Ovary (tissue), 10 donors: ENCODE measurements at places on chromosomes 11 and 22. TPM values are rescaled to one million over a fixed set of nuclear protein-coding genes. Genes with fewer than 3 reads are reported as not detected.

The ESAM gene
- 7.3 TPM for total RNA-seq

The ANAPC15 gene
- total RNA-seq, result 28.4 TPM

The GP1BB gene
- 9.3 TPM for total RNA-seq

The LARGE2 gene
- 3.2 TPM for total RNA-seq

The CLDN5 gene
- 22.4 TPM for total RNA-seq

The SMTNL1 gene
- total RNA-seq, result not detected

The FAM180B gene
- total RNA-seq, result not detected

The SLC22A25 gene
- total RNA-seq, result not detected

The CD248 gene
- total RNA-seq, result 39.3 TPM

The MUC2 gene
- 0.10 TPM for total RNA-seq

The JRKL gene
- 11.7 TPM for total RNA-seq

The TRMU gene
- total RNA-seq, result 34.8 TPM

The IFITM1 gene
- 685 TPM for total RNA-seq

DNA sequence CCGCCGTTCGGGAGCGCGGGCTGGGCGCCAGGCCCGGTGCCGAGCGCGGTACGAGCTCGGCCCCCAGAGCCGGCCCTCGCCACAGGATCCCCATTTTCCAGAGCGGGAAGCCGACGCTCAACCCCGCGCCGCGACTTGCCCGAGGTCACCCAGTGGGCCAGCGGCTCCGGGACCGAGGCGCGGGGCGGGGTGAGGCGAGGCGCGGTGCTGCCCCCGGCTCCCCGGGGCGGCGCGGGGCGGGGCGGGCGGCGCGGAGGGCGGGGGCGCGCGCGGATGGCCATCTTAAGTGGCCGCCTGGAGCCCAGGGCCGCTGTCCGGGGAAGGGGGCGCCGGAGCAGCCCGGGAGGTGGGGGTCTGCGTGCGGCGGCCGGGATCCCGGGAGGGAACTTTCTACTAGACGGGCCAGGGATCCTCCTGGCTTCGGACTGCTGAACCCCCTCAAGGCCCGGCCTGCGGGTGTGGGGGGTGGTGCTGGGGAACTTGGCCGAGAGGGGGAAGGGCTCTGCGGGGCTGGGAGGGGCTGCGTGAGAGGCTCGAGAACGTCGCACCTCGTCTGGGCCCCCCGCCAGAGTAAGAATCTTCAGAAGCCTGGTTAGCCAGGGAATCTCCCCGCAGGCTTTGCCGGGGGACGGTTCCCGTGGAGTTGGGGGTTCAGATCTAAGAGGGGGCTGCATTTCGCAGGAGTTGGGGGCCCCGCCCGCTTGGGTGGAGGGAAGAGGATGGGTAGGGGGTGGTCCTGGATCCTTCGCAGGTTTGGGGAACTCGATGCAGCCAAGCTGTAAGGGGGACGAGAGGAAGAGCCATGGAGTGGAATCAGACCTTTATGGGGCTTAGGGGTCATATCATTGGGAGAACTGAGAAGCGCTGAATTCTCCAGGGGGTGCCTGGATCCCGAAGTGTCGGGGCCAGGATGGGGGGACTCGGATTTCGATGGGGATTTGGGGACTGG lies 678 bp upstream of the INPPL1 start:
- H3K27ac ChIP-seq, result peak overlapping the region; percentile 97
- peak; percentile 88 for DNase-seq
- H3K36me3 ChIP-seq, result no peaks in the 10 kb centered on the region
- no peaks in the 10 kb centered on the region for H3K27me3 ChIP-seq
- peaks cover 10% of the 10 kb centered on the region for H3K4me1 ChIP-seq
- H3K4me3 ChIP-seq, result peak overlapping the region; percentile 52

DNA sequence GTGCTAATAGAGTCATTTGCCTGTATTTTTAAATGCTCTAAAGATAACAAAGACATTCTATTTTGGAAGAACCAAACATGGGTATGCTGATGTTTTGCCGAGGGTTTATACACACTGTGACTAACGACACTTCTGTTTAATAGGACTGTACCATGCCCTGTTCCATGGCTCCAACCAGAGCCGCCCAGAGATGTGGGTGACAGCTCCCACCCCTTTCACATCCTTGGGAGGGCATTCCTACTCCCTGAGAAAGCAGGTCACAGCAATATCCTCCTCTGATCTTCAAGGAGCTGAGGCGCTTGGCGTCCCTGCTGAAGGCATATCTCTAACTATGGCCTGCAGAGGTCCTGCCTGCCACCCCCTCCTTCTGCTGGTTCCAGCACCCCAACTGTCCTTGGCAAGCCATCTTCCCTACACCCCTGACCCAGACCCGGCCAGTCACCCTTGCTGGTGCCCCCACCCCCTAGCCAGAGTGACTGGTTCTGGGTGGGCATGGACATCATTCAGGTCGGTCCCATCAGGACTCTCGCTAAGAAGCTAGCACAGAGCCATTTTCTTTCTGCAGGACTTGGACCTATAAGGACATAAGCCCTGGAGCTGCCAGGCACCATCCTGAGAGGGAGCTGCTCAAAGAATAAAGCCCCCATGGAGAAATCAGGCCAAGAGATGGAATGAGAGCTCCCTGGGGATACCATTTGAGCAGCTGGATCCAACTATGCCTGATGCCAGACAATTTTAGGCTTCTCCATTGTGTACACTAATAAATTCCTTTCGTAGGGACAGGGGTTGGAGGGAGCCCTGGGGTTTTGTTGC lies 381.3 kb downstream of the CTTN start:
- no peaks in the 10 kb centered on the region for H3K27me3 ChIP-seq
- no peak overlapping the region for H3K4me3 ChIP-seq
- H3K27ac ChIP-seq, result no peak overlapping the region
- no peak for DNase-seq

DNA sequence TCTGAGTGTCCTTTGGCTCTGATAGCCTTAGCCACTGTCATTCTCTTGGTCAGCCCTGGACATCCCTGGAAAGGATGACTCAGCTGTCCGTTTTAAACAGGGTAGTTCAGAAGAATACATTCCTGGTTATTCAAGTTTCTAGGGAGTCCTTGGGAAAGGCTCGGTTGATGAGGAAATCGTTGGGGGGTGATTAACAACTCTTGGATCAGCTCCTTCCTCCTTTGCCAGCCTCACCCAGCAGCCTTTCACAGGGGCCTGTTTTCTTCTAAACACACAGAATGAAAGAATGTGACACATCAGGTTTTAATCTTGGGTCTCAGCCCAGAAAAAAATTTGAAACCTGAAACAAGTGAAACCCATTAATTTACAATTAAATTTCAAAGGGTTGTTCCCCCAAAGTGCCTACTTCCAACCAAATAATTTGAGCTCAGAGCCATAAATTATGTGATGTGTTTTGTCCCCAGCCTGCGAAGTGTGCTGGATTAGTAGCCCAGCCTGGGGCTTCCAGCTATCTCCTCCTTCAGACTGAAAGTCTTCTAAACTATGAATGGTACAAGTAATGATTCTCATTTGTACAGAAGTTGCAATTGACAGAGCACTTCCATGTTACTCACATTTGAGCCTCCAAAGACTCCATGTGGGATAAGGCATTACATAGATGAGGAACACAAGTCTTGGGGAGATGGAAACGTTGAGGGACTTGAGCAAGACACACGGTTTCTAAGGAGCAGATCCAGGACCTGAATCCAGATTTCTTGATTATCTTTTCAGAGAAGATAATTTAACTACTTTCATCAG lies 19.3 kb upstream of the MRGPRX2 start:
- no peak overlapping the region for H3K4me3 ChIP-seq
- no peaks in the 10 kb centered on the region for H3K4me1 ChIP-seq
- no peaks in the 10 kb centered on the region for H3K36me3 ChIP-seq
- no peak for DNase-seq
- no peak overlapping the region for H3K27ac ChIP-seq

- H3K36me3 ChIP-seq, result no peaks in the 10 kb centered on the region
- H3K27me3 ChIP-seq, result no peaks in the 10 kb centered on the region
- H3K4me3 ChIP-seq, result no peak overlapping the region
- DNase-seq, result no peak
- H3K27ac ChIP-seq, result no peak overlapping the region
- no peaks in the 10 kb centered on the region for H3K4me1 ChIP-seq
Observed at GRCh38 chr11:83441601-83442000, 155.4 kb upstream of the CCDC90B start.

DNA sequence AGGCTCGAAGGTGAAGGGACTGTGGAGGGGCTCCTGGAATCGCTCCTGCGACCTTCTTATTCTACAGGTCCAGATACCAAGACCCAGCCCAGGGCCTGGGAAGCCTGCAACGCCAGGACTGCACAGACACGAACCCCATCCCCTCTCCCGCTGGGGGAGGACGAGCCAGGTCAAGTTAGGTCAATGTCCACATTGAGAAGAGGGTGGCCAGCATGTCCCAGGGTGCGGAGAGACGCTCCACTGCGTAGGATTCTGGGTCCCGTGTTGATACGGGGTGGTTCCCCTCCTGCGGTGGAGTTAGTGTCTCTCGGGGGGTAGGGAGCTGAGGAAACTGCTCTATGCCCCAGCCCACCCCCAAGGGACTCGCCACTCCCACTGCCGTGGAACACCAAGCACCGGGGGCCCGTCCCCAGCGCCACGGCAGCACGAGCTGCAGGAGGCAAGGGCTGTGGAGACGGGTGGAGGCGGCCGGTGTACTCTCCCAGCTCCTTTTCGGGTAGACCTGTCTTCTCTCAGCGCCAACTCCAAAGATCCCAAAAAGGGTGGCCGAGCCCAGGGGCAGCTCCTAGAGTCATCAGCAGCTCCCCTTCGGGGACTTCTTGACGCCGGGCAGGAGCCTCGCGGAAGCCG lies 1.6 kb downstream of the GSC2 start:
- DNase-seq, result no peak
- H3K36me3 ChIP-seq, result no peaks in the 10 kb centered on the region
- no peak overlapping the region for H3K27ac ChIP-seq
- H3K4me1 ChIP-seq, result peaks cover 2% of the 10 kb centered on the region
- H3K4me3 ChIP-seq, result no peak overlapping the region

DNA sequence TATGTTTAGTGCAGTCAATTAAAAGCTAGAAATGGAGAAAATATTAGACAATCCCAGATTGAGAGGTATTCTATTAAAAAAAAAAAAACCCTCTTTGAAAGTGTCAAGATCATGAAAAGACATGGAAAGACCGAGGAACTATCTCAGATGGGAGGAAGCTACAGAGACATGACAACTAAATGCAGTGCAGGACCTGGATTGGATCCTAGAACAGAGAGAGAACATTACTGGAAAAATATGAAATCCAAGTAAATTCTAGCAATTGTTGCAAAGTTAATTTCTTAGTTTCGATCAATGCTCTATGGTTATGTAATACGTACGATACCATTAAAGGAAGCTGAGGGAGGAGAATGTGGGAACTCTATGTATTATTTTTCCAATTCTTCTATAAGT lies 43.2 kb downstream of the SLC1A2 start:
- no peaks in the 10 kb centered on the region for H3K4me1 ChIP-seq
- H3K36me3 ChIP-seq, result no peaks in the 10 kb centered on the region
- no peak for DNase-seq
- no peak overlapping the region for H3K27ac ChIP-seq
- no peak overlapping the region for H3K4me3 ChIP-seq
- no peaks in the 10 kb centered on the region for H3K27me3 ChIP-seq

GRCh38 chr22:29080106-29080975 lies 7.5 kb downstream of the KREMEN1 start:
- no peaks in the 10 kb centered on the region for H3K36me3 ChIP-seq
- DNase-seq, result no peak
- no peak overlapping the region for H3K27ac ChIP-seq
- peaks cover 31% of the 10 kb centered on the region for H3K4me1 ChIP-seq
- no peak overlapping the region for H3K4me3 ChIP-seq

- H3K27ac ChIP-seq, result no peak overlapping the region
- H3K27me3 ChIP-seq, result peaks cover 9% of the 10 kb centered on the region
- no peak overlapping the region for H3K4me3 ChIP-seq
- H3K36me3 ChIP-seq, result no peaks in the 10 kb centered on the region
Observed at GRCh38 chr11:124839972-124840621, 25.1 kb upstream of the ROBO3 start.

- H3K4me3 ChIP-seq, result no peak overlapping the region
- peak; percentile 68 for DNase-seq
- no peaks in the 10 kb centered on the region for H3K4me1 ChIP-seq
Observed at GRCh38 chr11:47234669-47235100, 13.9 kb downstream of the ACP2 start.

GRCh38 chr11:64318766-64319761 lies 1.1 kb downstream of the PRDX5 start:
- H3K27ac ChIP-seq, result peak overlapping the region; percentile 99
- no peaks in the 10 kb centered on the region for H3K27me3 ChIP-seq
- H3K4me3 ChIP-seq, result peak overlapping the region; percentile 65
- peaks cover 9% of the 10 kb centered on the region for H3K4me1 ChIP-seq
- peak; percentile 63 for DNase-seq
- H3K36me3 ChIP-seq, result no peaks in the 10 kb centered on the region

DNA sequence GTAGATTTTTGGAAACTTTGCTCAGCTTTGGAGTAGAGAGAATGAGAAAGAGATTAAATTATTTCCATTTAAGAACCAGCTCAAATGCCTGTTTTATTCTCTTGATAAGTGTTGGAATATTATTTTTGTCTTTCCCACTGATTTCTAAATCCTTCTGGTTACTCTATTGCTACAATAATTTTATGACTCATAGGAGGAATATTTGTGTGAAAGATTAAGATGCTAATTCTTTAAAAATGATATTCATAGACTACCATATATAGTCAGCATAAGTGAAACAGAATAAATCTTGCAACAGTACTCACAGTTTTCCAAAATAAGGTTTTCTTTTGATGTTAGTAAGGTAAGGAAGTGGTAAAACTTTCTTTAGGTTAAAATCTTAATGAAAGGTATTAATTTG lies 60.9 kb downstream of the YAP1 start:
- H3K4me3 ChIP-seq, result no peak overlapping the region
- peak overlapping the region; percentile 36 for H3K27ac ChIP-seq
- H3K4me1 ChIP-seq, result peaks cover 3% of the 10 kb centered on the region
- H3K27me3 ChIP-seq, result no peaks in the 10 kb centered on the region
- DNase-seq, result no peak

GRCh38 chr11:116563028-116563711 lies 209.6 kb downstream of the BUD13 start:
- no peak for DNase-seq
- no peak overlapping the region for H3K4me3 ChIP-seq
- H3K27me3 ChIP-seq, result no peaks in the 10 kb centered on the region
- no peaks in the 10 kb centered on the region for H3K4me1 ChIP-seq
- no peaks in the 10 kb centered on the region for H3K36me3 ChIP-seq
- no peak overlapping the region for H3K27ac ChIP-seq

- no peak overlapping the region for H3K27ac ChIP-seq
- no peaks in the 10 kb centered on the region for H3K36me3 ChIP-seq
- H3K27me3 ChIP-seq, result no peaks in the 10 kb centered on the region
- H3K4me1 ChIP-seq, result no peaks in the 10 kb centered on the region
- H3K4me3 ChIP-seq, result no peak overlapping the region
Observed at GRCh38 chr11:23058656-23059055, 198.4 kb upstream of the CCDC179 start.

DNA sequence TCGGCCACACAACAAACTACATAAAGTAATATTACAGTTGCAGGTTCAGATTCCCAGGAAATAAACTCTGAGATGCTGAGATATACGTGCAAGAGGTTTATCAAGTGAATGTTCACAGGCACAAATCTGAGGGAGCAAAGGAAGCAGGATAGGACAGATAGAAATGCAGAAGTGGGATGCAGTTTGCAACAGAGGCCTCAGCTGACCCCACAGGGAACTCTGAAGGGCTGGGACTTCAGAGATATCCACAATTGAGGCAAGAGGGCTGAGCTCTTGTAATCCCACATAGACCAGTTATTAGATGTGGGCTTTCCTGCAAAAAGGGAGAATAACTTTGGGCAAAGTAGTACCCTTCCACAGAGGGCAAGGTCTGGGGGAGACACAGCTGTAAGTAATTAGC lies 25.4 kb upstream of the ARHGAP20 start:
- DNase-seq, result no peak
- H3K36me3 ChIP-seq, result no peaks in the 10 kb centered on the region
- H3K27me3 ChIP-seq, result no peaks in the 10 kb centered on the region
- no peaks in the 10 kb centered on the region for H3K4me1 ChIP-seq
- no peak overlapping the region for H3K27ac ChIP-seq
